ENCODE measurements at places on chromosomes 11 and 22.

DNA sequence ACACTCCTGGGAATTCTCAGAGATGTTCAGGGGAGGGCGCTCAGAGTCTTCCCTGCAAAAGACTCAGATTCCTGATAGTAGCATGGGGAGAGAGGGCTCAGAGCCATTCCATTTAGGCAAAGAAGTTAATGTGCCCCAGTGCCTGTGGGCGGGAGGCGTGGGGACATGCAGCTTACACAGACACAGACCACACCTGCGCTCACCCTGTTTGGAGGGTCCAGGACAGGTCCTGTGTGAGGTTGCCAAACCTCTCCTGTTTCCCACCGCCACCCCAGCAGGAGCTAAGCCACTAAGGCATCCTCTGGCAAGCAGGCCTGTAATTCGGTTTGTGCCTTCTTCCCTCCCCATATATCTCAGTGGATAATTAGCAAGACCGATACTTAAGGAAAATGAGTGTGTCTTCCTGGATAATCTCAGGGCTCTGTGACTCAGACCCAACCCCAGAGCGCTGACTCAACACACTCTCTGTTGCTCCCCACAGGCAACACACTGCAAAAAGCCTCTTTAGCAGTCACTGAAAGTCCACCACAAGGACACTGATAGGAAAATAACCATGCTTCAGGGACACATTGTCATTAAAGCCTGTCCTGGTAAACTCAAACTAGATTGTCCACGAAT, 118.9 kb upstream of the LMO1 start:
- no peak for DNase-seq

DNA sequence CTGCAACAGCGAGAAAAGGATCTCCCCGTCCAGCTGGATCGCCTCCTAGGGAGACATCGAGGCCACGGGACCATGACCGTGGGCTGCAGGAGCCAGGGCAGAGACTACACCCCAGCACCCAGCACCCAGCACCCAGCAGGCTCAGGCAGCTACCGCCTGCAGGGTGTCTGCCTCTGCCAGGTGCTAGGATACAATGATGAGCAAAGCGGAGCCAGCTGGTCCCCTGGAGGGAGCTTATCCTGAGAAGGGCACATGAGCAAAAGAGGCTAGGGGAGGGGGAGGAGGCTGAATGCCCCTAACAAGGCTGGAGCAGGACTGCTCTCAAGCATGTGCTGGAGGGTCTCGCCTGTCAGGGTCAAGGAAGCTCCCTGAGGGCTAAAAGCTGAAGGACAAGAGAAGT, 4.8 kb upstream of the CASTOR1 start:
- DNase-seq, result no peak

GRCh38 chr22:19407649-19408606, 23.6 kb downstream of the HIRA start:
- DNase-seq, result no peak

DNA sequence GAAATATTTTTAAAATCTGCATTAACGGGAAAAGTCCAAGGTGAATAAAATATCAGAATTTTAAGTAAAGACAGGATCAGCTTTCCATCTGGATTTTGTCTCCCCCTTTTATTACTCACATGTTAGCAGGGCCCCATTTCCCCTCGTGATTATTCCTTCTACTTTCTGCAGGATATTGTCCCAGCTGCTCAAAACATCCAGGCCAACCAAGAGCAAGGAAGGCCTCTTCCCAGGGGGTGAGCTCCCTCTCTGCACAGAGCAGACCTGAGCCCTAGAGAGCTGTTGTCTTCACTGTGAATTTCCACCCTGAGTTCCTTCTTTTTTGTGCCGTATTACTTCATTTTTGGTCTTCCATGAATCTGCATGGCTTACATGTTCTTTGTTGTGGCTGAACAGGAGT, 3.7 kb upstream of the TMPRSS13 start:
- no peak for DNase-seq

DNA sequence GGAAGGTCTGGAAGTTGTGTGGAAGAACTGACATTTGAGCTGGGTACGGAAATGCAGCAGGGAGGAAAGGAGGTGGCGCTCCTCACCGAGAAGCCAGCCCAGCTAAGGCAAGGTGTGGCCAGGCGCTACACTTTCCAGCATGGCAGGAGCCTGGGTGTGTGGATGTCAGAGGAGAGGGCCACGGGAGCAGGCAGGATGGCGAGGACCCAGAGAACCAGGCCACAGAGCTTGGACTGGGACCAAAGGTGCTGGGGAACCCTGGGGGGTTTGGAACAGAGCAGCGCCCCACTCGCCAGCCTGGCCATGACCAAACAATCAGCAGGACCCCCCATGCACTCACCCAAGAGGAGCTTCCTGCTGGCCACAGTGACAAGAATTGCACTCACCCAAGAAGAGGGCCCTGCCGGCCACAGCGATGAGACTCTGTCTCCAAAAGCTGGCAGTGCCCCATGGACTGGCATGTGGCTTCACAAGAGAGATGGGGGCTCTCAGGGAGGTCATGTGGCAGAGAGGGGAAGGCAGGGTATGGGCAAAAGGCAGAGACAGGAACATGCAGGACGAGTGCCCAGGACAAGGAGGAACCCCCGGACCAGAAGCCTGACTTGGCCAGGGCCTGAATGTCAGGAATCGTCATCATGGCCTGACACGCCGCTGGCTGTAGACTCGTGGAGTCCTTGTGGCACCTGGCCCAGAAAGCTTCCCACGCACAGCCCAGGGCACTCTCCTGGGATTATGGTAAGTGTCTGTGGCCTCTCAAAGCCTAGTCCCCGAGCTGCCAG, 45.4 kb downstream of the IGF2 start:
- DNase-seq, result peak; percentile 3

- DNase-seq, result no peak
Observed at GRCh38 chr22:23898006-23898974, 4.1 kb downstream of the MIF start.

DNA sequence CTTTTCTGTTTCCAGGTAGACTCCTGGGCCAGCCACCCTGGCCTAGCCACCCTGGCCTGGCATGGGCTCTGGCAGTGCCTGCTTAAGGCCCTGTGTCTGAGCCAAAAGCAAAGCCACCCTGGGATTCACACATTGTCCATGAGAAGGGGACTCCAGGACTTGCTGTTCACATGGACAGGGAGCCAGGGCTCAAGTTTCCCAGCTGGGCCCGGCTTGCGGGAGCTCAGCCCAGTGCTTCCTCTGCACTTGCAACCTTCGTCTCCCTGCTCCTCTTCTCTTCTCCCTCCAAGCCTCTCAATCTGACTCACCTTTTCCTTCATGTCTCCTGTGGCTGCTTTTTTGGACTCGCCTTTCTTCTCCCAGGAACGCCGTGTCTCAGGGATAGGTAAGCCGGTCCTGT, 130.3 kb downstream of the MICAL2 start:
- no peak for DNase-seq

- no peak for DNase-seq
Observed at GRCh38 chr11:8221046-8221723, 42.5 kb downstream of the LMO1 start.

GRCh38 chr11:7689239-7689638, 15.9 kb upstream of the CYB5R2 start:
- DNase-seq, result no peak

GRCh38 chr11:8217926-8218325, 45.8 kb downstream of the LMO1 start:
- DNase-seq, result no peak

- no peak for DNase-seq
Observed at GRCh38 chr11:71080239-71081097, 171.9 kb downstream of the SHANK2 start.

GRCh38 chr11:131908316-131908715, 537.9 kb downstream of the NTM start:
- DNase-seq, result no peak

DNA sequence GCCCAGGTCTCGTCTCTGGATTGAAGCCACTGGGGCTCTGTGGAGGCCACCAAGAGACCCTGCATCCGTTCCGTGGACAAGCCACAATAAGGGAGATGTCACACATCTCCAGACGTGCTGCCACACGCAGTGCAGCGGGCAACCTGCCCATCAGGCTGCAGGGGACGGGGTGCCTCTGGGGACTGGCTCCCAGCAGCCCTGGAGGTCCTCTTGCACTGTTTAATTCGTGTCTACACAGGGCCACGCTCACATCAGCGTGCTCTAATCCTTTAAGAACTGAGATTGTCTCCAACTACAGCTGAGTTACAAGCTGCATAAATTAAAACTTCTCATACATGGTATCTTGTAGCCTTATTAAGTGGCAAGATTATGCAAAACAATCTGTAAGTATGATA, 1232.2 kb downstream of the BRD1 start:
- DNase-seq, result no peak

GRCh38 chr11:11403763-11404725, 51.0 kb upstream of the CSNK2A3 start:
- DNase-seq, result no peak

DNA sequence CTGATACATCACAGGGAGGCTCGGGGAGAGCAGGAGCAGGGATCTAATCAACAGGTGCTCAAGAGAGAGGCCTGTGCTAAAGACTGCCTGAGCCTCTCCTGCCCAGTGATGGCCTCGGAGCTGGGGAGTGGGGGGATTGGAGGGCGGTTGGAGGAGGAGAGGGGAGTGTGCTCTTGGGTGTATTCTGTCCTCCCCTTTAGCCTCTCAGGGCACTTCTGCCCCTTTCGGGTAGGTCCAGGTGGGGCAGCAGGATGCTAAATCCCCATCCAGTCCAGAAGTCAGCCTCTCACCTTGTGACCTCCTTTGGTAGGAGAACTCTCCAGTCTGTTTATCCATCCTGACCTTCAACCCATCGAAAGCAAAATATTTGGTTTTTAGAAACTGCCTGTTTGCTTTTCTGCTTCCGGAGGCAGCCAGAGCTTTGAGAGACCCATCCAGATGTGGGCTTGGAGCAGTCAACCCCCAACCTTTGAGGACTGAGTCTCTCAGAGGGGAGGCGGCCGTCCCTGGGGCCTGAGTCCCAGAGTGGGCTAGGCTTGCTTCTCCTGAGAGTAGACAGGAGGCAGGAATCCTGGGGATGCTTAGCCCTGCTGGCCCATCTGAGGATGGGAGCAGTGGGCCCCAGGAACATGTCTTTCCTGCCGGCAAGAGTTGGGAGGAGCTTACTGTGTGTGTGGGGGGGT, 105.2 kb upstream of the SYT13 start:
- no peak for DNase-seq

- no peak for DNase-seq
Observed at GRCh38 chr11:84256618-84257017, 970.5 kb upstream of the CCDC90B start.

DNA sequence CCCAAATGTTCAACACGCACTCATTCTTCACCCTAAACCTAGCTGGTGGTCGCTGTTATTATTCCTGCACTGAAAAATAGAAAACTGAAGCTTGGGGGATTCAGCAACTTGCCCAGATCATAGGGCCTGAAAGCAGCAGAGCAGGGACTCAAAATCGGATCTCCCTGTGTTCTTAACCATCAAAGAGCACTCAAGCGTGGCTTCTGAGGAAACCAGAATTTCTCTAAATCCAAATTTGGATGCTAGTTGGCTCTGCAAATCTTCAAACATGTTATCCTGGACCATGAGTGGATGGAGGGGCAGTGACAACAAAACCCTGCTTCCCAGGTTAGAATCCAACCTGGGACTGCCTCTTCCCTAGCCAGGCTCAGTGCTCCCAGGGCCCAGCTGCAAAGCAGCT, 11.6 kb upstream of the ARAP1 start:
- no peak for DNase-seq

- DNase-seq, result peak; percentile 34
Observed at GRCh38 chr11:118928870-118929500, 3.3 kb upstream of the BCL9L start.

GRCh38 chr11:86941871-86942599, 13.2 kb downstream of the FZD4 start:
- DNase-seq, result no peak

GRCh38 chr11:7281079-7281478, 29.4 kb downstream of the SYT9 start:
- no peak for DNase-seq
